Upper lobe of right lung (tissue), 1 donor: ENCODE measurements at places on chromosomes 16 and 17.

DNA sequence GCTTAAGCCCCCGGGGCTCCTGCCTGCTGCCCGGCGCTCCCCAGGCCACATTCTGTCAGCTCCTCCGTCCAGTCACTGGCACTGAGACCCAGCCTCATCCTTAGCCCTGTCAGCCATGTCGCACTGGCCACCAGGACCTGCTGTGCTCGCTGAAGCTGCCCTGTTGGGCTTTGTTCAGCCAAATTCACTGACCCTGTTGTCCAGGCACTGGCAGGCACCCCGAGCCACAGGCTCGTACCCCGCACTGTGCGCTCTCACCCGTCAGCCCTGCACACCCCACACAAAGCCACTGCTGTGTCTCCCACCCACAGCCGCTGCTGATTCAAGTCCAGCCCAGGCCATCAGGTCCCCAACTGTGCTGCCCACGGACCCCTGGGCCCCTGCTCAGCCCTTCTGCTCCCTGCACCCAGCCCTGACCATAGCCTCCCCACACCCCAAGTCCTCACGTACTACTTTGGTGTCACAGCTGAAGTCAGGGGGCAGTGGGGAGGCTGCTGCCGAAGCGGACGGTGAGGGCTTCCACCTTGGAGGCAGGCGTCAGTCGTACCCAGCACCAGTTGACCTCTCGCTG, 131.5 kb upstream of the CHMP6 start:
- no peak for DNase-seq

DNA sequence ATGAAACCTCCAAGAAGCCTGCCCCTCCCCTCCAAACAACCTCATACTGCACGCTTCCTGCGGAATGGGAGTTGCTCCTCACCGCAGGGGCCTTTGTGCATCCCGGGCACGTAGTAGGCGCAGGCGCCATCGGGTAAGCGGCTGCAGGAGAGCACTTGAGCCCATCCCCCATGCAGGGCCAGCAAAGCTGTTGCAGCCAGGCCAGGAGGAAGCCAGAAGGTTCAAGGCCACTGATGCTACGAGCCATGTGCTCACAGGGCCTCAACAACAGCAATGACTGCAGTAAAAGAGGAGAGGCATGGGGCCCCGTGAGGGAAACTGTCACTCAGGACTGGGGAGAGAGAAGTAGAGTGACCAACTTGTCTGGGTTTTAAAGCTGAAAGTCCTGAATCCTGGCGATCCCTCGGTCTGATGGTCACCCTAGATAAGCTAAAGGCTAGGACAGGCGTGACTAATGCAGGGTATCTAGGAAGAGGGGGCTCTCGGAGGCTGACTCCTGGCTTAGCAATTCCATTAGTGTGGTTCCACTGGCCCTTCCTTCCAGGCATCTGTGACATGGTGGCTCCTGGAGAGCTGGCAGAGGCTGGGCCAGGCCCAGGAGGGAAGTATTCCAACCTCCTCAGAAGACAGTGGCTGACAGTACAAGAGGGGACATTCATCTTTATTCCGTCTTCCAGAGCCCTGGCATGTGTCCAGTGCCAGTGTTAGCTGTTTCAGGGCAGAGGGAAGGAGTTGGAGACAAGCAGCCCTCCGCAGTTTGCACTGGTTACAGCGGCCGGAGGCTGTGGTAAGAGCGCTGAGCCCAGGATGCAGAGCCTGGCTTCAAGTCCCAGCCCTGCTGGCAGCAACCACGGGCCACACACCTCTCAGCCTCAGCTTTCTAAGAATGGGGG, 20.8 kb downstream of the GOSR2 start:
- DNase-seq = no peak

DNA sequence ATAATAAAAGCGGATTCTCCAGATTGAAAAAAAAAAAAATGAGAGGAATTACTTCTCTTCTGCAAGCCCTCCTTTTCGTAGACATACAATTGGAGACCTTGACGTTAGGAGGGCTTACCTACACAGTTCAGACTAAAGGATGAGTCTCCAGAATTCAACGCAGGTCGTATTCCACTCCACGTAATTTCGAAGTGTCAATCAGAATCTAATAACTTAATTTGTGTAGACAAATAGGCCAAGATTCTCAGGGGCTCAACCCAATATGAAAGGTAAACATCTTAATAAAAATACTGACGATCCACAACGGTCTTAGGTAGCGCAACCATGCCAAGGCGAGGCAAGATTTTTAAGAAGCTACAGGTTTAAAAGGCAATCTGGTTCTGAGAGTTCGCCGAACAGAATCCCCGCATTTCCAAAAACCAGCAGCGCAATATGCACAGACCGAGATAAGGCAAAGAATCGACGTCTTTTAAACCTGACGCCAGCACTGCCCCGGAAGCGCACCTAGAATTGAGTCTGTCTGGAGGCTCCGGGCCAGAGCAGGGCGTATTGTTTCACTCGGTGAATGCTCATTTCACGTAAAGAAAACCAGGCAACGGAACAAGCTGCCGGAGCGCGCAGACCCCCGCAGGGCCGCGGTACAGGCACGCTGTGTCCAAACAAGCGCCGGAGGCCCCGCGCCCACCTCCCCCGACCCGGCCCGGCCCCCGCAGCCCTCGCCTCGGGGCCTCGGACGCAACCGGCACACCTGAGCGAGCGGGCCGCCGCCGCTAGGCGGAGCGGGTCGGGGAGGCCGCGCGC, 623 bp downstream of the MBTPS1 start:
- no peak for DNase-seq

DNA sequence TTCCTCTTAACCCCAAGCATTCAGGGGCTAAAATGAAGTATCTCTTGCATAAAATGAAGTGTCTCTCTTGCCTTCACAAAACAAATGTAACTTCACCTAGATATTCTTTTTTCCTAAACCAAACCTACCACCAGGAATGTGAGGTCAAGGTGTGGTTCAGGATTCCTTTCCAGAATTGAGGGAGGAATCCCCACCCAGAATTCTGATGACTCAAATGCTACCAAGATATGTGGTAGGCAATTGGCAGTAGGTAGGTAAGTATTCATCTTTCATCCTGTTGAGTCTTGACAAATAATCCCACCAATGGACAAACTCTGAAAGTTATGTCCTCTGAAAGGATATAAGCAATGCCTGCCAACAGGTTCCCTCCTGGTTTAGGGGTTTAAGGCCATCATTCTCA, 26.2 kb downstream of the TRIM16 start:
- no peak for DNase-seq

- DNase-seq = no peak
These were observed 8.0 kb upstream of the MYH13 start for GRCh38 chr17:10380631-10381408.

DNA sequence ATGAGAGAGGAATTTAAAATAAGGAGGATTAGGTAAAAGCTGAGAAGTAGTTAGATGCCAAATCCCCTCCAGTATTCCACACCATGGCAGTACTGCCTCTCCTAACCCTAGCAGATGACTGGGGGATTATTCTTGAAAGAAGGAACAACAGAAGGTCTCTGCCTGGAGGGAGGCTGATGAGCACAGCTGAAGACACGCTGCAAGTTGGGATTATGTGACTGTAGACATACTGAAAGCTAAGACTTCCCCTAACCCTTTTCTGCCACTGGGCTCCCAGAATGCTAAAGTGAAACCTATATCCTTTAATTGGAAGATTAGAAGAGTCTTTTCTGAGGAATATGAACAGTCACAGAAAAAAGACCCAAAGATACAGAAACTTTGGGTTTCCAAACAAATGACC, 27.7 kb upstream of the SLC46A1 start:
- no peak for DNase-seq

DNA sequence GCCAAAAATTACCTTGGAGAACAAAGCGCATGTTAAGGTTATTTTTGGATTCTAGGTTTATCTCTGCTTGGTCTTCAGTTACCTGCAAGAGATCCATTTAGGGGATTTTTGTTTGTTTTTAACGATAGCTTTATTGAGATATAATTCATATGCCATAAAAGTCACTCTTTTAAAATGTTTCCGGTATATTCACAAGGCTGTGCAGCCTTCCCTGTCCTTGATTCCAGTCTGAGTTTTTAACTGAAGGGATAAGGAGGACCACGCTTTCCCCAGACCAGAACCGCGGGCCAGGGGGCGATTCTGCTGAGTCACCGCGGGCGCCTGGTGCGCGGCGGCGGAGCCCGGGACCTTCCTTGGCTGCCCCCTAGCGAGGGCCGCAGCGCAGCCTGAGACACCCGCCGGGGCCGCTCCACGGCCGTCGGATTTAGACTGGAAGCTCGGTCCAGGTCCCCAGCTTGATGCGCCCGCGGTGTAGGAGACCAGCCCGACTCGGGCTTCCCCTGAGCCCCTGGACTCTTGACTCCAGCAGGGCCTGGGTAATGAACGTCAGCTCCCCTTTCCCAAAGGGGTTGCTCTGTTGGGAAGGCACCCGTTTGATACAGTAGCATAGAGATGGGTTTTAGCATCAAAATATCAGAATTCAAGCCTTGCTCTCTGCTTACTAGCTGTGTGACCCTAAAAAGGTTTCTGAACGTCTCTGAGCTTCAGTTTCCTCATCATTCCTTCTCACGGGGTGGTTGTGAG, 50.0 kb upstream of the STH start:
- peak; percentile 89 for DNase-seq
